ENCODE measurements at places on chromosomes 13 and 19.

- DNase-seq = no peak
These were observed 20.4 kb downstream of the COG6 start for GRCh38 chr13:39675904-39676303.

- DNase-seq = no peak
These were observed 4.7 kb downstream of the CCDC8 start for GRCh38 chr19:46408664-46409039.

GRCh38 chr19:1425902-1426301 lies 12.3 kb upstream of the RPS15 start:
- no peak for DNase-seq

DNA sequence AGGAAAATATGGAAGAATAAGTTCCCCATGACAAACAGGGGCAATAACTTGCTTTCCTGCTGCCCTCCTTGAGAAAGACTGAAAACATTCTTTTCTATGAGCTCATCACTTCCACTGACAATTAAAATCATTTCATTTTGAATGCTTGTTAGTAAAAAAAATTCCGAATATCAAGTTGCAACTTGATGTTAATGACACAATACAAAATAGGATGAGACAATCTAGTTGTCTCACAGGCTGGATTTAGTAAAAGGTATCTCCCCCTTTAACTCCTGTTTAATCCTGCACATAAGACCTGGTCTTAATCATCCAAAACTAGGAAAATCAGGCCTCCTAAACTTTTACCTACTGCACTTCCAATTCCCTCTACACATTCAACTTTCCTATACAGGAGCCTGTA lies 24.7 kb downstream of the IRS2 start:
- no peak for DNase-seq

DNA sequence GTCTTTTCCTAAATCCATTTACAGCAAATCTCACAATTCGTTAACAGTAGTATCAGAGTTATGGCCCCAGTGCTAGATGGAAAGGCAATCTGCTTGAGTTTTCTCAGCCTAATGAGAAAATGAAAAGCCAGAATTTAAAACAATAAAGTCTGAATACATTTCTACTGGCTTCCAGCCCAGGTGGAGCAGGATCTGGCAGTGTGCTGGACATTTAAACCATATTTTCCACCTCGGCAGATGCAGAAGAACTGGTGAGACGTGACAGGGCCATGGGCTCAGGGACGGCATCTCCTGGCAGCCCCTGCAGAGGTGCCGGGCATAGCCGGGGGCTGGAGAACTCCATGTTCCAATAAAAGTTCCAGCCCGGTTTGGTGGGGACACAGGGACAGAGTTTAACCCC lies 7.1 kb downstream of the SMIM7 start:
- no peak for DNase-seq

DNA sequence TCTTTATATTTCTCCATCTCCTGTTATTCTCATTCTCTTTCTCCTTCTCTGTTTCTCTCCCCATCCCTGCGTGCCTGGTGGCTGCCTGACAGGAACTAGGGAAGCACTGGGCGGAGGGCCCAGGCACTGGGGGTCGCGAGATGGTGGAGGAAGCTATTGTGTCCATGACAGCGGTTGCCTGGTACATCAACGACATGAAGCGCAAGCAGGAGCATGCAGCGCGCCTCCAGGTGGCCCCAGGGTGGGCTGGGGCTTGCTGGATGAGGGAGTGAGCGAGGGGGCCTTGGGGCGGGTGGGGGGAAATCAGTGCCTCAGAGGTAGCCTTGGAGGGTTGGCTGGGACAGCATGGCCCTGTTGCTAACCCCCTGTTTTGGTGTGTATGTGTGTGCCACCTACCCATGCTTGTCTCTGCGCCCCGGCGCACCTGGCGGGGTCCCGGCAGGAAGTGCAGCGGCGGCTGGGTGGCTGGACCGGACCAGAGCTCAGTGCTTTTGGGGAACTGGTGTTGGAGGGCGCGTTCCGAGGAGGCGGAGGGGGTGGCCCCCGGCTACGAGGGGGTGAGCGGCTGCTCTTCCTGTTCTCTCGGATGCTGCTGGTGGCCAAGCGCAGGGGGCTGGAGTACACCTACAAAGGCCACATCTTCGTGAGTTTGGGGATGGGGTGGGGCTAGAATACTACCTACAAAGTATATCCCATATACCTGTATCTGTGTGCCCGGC lies 5.2 kb downstream of the PLEKHG2 start:
- no peak for DNase-seq

DNA sequence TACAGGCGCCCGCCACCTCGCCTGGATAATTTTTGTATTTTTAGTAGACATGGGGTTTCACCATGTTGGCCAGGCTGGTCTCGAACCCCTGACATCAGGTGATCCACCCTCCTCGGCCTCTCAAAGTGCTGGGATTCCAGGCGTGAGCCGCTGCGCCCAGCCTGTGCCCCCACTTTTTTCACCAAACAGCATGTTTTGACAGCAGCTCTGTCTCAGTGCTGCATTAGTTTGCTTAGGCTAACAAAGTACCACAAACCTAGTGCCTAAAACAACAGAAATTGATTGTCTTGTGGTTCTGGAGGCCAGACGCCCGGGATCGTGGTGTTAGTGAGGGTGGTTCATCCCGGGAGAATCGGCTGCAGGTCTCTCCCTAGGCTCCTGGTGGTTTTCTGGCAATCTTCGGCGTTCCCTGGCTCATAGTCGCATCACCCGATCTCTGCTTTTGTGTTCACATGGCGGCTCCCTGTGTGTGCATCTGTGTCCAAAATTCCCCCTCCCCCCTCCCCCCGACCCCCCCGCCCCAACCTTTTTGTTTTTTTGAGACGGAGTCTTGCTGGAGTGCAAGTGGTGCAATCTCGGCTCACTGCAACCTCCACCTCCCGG lies 30.0 kb downstream of the MYH14 start:
- DNase-seq = no peak

DNA sequence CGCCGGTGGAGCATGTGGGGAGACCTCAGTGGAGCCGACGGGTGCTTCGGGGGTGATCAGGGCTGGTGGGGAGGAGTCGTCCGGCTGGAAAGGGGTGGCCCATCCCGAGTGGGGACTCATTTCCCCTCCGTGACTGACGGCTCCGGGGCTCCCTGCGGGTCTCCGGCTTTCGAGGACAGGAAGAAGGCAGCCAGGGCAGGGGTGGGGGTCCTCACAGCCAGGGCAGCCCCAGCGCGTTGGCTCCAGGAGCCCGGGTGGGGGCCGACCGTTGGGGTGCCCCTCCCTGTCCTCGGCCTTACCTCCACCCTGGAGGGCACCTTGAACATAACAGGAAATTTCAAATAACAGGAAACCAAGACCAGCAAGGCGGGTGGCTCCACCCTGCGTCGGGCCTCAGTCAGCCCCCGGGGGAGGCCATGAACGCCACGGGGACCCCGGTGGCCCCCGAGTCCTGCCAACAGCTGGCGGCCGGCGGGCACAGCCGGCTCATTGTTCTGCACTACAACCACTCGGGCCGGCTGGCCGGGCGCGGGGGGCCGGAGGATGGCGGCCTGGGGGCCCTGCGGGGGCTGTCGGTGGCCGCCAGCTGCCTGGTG lies at the start of gene S1PR4:
S1PR4 (plus strand) TSS at position 393 of the 596 bp plus-strand sequence; CDS start at position 417, 24 bp downstream.
- DNase-seq = no peak

DNA sequence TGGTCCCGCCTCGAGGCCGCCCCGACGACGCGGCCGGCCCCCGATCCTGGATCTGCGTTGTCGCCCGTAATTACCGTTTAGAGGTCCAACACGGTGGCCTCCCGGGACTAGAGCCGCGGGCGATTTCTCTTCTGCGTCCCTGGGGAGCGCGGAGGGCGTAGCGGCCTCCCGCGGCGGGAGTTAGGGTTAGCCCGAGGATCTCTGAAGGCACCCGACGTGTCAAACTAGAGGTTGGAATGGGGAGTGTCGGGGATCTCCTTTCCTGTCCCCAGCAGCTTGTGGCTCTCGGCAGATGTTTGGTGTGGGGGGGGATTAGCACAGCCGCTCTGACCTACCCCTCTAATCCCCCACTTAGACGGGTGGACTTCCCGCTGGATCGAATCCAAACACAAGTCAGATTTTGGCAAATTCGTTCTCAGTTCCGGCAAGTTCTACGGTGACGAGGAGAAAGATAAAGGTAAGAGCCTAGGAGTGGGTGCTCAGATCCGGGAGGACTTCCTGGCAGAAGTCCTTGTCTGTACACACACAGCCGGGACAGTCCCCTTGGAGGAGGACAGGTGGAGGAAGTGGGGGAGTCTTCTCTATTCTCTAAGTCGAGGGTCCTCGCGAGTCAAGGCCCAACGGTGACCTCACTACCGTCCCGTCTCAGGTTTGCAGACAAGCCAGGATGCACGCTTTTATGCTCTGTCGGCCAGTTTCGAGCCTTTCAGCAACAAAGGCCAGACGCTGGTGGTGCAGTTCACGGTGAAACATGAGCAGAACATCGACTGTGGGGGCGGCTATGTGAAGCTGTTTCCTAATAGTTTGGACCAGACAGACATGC lies 581 bp downstream of the CALR start:
- DNase-seq = no peak

- DNase-seq = no peak
These were observed 61.0 kb upstream of the F7 start for GRCh38 chr13:113044391-113045114.
